Brain (organoid and tissue), 16 donors: ENCODE measurements at places on chromosomes 4 and X. TPM values are rescaled to one million over a fixed set of nuclear protein-coding genes. Genes with fewer than 3 reads are reported as not detected.
A peak's percentile ranks its signal among the peaks of the same experiment; 100 is the strongest.

DNA sequence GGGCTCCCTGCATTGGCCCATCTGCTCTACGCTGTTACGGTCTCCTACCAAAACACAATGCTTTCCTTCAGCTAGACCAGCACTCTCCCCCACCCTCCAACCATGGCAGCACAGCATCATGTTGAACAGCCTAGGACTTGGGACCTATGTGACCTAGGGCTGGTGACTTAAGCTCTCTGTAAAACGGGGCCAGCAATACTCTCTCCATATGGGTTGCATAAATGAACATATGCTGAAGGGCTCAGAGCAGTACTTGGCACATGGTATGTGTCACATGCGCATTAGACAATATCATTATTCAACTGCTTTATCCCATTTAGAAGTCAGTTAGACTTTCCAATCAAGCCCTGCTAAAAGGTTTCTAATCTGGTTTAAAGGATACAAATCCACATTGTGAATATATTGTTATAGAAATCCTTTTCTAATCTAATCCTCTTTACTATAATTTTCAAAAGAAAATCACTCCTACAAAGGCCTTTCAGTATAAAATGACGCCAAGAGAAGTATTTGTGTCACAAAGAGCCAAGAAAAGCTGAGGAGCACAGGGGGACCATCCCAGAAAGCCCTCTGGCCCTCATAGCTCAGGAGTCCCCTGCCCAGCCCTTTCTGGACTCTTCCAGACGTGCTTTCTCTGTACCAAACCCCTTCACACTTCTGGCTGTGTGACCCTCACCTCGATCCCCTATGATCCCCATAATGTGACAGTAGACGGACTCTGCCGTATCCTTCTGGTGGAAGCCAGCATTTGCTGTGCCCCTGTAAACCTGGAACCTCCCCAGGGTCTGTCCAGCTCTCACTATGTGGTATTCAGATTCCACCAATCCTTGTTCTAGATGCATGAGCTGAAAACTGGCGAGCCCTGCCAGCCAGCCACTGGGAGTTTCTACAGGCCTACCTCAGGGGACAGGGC lies 42.3 kb downstream of the NSG1 start:
- DNase-seq: no peak

- DNase-seq: no peak
Measured at GRCh38 chrX:12953420-12953819, 21.5 kb upstream of the TMSB4X start.

DNA sequence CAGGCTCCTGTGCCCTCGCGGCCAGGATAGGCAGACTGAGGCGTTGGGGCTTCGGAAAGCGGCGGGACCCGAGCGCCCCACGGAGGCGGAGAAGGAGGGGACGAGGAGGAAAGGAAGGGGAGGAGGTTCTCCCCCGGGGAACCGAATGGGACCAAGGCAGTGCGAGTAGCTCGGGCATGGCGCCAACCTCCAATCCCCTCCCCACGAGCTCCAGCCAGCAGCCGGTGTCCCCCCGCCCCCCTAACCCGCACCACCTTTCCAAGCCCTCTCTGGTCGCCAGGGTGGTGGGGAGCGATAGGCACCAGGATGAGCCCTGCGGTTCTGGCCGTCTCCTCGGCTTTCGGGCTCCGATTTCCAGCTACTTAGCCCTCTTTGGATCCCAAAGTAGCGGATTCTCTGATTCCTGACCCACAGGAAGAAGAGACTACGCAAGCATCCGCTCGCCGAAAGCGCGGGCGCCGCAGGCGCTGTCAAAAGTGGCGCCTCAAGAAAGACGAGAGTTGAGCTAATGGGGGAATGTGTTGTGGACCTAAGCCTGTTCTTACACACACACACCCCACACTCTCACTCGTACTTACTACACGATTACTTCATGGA lies 15.2 kb upstream of the ZIC3 start:
- DNase-seq: peak; percentile 62

Gene GUCY1A1
- 2.6 TPM for polyA plus RNA-seq

Gene EDA2R
- 0.12 TPM for polyA plus RNA-seq

DNA sequence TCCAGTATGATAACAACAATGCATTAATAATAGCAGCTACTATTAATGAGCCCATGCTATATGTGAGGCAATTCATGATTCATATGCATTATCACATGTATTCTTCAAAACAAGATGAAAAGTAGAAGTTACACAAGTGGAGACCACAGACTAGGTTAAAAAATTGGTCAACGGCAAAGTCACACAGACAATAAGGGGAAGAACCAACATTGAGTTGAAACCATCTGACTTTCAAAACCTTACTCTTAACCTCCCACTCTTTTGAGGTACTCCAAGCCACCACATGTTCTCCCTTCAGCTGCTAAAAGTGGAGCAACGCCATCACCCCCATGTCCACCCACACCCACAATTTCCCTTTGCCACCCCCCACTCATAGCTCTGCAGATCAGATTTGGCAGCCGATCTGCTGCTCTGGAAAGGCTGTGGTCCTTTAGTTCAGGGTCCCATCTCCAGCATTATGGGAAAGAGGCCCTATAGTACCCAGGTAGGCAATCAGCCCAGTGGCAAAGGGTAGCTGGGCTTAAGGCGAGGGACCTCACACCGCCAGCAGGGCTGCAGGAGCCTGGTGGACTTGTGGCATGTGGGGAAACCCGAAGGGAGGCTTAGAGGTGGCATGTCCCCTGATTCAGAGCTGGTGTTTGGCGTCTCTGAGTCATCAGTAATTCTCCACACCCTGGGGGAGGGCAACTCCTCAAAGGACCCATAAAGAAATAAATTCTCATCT lies 33.5 kb upstream of the CYBB start:
- DNase-seq: no peak

Gene TRPC5OS
- polyA plus RNA-seq: not detected

Gene MAGEA11
- polyA plus RNA-seq: not detected

Gene CENPVL2
- polyA plus RNA-seq: not detected

DNA sequence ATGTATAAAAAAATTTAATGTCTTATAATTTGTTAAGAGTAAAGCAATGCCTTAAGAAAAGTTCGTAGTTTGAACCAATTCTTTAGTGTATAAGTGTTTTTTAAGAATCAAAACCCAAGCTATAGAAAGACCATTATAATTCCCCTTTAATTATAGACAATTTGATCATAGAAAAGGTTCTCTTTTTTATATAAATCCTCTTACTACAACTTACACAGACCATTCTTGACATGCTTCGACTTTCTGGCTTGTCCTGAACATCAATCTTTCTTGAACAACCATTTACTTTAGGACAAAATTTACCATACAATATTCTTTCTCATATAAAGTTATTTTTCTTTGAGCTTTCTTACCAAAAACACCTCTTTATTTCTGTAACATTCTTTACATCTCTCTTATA lies 330.5 kb upstream of the SPANXN1 start:
- no peak for DNase-seq

GRCh38 chr4:155339999-155340398 lies 36.8 kb downstream of the MAP9 start:
- no peak for DNase-seq

GRCh38 chr4:86130160-86130933 lies 229.5 kb downstream of the MAPK10 start:
- no peak for DNase-seq

DNA sequence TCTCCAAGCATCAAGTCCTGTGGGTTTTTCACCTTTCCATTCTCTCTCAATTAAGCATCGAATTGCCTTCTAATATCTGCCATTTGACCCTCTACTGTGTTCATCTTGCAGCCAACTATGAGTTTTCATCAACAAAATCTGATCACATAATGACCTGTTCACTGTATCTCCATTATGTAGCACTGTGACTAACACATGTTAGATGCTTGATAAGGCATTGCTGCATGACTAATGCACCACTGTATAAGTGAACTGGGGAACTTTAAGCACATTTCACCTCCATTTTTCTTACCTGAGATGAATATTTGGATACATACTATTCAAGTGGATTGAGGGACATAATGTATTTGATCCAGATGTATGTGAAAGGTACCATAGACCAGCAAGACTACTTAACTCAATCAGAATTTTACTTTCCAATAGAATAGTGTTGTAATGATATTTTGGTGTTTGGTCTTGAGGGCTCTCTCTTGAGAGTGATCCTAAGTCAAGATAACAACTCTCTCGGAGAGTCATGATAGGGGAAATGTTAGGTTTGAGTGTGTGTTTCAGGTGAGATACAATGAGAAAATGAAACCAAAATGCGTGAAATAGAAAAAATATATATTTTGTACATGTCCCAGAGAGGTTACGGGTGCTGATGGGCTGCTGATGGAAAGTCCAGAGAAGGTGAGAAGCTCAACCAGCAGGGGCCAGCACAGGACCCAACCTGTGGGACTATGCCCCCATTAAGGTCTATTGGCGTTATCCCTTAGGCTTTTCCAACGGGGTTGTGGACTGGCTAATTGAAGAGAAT lies 60.2 kb upstream of the HS3ST1 start:
- no peak for DNase-seq

DNA sequence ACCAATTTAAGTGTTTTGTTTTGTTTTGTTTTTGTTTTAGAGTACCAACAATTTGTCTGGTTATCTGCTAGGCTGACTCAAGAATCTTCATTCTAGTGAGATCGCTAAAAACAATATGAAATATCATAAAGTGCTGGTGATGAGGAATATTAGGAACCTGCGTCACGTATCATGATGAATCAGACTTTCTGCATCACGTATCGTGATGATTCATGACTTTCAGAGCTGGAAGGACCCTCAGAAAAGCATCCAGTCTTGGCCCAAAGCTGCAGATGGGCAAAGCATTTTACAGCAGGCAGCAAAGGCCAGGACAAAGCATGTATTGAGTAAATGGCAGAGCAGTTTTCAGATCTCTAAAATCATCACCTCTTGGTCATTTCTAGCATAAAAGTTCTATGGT lies 278.0 kb upstream of the BOD1L1 start:
- no peak for DNase-seq

DNA sequence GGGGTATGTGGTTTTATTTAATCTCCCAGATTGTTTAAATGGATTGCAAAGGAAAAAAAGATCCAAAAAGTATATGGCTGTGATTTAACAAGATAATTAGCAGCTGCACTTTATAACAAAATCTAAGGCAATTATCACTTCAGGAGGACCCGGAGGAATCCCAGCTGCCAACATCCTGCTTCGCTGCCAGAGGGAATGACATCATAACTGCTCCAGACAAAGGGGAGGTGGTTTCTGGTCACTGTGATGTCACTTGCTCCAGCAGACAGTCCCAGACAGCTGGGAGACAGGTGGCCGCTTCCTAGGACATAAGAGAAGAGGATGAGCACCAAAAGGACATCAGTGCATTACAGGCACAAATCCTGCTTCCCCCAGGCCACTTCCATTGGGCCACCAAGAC lies 371.0 kb downstream of the BCOR start:
- DNase-seq: peak; percentile 57

- no peak for DNase-seq
Measured at GRCh38 chr4:73028621-73029020, 40.9 kb downstream of the COX18 start.

GRCh38 chr4:3682236-3683076 lies 83.7 kb upstream of the ADRA2C start:
- no peak for DNase-seq

Gene TBL1X
- 36.3 TPM for polyA plus RNA-seq

DNA sequence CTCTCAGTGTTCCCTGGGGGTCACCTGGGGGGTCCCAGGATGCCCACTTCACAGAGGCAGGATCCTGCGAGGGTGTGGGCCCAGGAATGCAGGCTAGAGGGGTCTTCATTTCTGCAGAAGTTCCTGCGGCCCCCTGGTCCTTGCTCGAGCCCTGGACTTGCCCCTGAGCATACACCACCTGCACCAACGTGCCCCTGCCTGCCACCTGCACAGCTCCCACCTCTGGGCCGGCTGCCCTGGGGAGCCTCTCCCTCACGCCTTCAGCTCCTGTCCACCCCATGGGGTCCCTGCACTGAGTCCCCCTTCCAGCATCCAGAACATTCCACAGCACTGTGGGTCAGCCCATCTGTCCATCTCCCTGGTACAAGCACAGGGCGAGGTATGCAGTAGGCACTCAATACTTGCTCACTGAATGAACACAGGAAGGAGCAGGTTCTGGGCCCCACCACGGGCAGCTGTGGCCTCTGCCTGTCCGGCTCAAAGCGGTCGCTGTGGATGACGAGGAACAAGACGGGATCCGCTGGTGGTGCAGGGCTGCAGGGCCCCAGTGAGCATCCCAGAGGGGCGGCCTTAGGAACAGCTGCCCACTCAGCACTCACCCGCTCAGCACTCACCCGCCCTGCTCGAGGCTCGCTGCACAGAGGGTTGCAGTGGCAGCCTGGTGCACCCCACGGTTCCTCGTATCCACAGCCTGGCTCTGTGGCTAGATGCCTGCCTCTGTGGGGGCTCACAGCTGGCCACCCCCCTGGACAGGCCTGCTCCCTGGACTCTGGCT lies 70.5 kb upstream of the MXD4 start:
- no peak for DNase-seq

Gene XAGE2
- polyA plus RNA-seq: not detected

DNA sequence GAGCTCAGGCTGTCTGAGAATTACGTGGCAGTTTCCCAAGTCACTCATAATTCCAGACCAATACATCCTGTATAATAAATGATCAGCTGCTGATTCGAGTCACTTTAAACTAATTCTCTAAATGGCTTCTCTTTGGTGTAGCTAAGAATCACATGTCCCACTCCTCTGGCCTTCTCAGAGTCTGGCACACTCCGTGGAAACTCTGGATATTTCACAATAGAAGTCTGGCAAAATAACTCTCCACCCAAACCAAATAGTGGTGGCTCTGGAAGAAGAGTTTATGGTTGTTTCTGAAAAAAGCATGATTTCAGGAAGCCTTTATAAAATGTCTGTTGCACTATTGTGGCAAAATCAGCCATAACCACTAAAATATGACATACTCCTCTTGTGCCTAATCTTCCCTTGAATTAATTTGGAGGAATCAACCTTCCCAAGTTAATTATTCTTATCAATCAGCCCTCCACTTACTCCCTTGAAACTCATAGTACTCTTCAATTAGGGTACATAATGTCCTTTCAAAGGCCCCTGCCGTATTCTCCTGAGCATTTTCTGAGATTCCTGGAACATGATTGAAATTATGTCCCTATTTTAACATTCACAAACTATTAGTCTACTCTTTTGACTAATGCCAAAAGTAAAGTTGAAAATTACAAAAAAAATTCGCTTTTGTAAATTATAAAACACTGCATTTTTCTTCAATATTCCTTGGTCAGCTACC lies 991.6 kb downstream of the FAT4 start:
- DNase-seq: no peak

GRCh38 chr4:92522356-92522755 lies 218.6 kb downstream of the GRID2 start:
- no peak for DNase-seq

- peak; percentile 87 for DNase-seq
Measured at GRCh38 chrX:40434947-40435346, 145.8 kb upstream of the ATP6AP2 start.

DNA sequence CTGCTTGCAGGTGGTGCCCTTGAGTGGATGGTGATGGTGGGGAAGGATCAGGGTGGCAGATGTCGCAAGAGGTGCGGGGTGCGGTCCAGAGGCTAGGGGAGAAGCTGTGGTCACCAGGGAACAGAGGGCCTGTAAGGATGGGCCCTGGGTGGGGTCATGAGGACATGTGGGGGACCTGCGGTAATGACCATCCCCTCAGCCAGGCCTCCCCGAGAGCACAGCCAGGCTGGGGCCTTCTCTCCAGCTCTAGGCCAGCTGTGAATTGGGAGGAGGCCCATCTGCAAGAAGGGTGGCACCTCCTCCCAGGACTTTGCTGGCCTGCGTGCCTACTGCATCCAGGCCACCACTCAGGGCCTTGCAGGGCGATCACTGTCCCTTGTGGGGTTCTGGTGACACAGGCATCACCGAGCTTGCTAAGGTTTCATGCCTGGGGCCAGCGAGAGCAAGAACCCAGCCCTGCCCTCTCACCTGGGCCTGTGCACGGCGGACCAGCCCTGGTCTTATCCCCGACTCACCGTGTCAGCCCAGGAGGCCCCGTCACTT lies 34.1 kb upstream of the MXD4 start:
- DNase-seq: no peak

Gene MFAP3L
- 4.3 TPM for polyA plus RNA-seq
